ENCODE measurements at places on chromosomes 16 and 17.

DNA sequence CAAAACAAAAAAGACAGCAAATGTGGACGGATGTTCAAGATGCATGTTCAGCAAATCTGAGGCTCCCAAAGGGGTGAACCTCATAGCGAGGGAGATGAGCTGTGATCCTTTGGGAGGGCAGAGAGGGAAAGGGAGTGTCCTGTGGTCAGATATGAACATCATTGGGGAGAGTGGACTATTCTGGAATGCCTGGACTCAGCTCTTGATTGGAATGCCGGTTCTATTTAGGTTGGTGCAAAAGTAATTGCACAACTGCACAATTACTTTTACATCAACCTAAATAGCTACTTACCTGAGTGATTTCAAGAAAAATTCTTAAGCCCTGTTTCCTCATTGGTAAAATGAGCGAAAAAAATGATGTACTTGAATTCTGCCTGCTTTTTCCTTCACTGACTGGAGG is 89.6 kb downstream of the CACNG3 start:
- no peak for DNase-seq

DNA sequence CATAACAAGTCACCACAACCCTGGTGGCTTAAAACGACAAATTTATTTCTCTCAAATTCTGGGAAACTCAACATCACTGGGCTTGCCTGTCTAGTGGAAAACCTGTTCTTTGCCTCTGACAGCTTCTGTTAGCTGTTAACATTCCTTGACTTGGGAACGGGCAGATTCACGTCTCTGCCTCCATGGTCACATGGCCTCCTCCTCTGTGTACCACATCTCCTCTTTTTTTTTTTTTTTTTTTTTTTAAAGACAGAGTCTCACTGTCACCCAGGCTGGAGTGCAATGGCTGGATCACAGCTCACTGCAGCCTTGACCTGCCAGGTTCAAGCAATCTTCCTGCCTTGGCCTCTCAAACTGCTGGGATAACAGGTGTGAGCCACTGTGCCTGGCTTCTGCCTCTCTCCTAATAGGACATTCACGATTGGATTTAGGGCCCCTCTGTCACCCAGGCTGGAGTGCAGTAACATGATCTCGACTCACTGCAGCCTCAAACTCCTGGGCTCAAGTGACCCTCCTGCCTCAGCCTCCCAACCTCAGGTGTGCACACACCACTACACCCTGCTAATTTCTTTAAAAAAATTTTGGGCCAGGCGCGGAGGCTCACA is 11.7 kb upstream of the LLGL1 start:
- DNase-seq = no peak

GRCh38 chr17:75827308-75828075 is 16.7 kb downstream of the UNC13D start:
- peak; percentile 66 for DNase-seq

DNA sequence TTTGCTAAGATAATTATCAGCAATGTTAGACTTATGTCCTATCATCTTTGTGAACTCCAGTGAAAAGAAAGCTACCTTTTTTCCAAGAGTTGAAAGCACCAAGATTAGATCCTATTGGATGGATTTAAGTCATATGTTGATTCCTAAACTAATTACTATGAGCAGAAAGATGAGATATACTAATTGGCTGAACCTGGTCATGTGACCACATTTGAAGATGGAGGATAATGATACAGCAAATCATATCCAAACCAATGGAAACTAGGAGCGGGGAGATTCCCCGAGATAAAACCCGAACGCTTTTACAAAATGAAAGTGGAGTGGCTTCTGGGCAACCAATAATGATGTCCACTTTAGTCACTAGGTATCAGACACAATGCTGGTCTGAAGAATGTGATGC is 1060.2 kb upstream of the EEF2KMT start:
- no peak for DNase-seq

DNA sequence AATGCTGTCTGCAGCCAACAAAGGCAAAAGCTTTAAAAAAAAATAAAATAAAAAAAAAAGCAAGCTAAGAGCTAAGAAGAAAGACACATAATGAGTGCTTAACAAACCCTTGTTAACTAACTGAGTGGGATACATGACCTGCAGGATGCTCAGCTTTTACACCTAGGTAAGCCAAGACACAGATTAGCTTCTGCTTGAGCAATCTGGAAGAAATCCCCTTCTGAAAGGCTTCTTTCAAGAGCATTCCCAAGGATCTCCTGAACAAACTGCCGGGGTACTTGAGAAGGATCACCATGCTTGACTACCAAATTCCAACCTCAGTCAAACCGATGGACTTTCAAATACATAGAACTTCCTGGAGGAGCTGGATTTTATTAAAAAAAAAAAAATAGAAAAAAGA is 92.9 kb downstream of the SMG6 start:
- DNase-seq = no peak

DNA sequence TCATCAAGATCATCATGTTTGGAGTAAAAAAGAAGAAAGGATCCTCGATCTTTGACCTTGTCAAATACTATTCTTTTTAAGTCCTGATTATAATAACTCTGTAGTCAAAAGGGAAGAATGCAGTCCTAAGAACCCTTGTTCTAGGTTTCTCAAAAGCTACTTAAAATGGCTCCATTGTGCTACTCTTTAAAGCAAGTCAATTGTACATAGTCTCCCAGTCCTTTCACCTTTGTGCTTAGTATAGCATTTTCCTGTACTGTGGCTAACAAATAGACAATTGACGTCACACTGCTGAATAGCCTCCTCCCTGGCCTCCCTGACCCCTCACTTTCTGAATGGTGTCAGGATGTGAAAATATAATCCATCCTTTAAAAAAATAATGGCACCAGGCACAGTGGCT is 172.9 kb downstream of the AATF start:
- no peak for DNase-seq

GRCh38 chr16:22977294-22977697 is 163.3 kb downstream of the HS3ST2 start:
- DNase-seq = no peak

- DNase-seq = no peak
Observed at GRCh38 chr17:8387914-8388651, 5.1 kb upstream of the RPL26 start.

Measured in fibroblast of skin of abdomen (primary cell).